CD4-positive, alpha-beta T cell (primary cell): ENCODE measurements at places on chromosomes 16 and 17.

- DNase-seq: no peak
Observed at GRCh38 chr17:12958786-12959185, 59.0 kb downstream of the ELAC2 start.

- no peak for DNase-seq
Observed at GRCh38 chr16:72934636-72935403, 113.1 kb downstream of the ZFHX3 start.

DNA sequence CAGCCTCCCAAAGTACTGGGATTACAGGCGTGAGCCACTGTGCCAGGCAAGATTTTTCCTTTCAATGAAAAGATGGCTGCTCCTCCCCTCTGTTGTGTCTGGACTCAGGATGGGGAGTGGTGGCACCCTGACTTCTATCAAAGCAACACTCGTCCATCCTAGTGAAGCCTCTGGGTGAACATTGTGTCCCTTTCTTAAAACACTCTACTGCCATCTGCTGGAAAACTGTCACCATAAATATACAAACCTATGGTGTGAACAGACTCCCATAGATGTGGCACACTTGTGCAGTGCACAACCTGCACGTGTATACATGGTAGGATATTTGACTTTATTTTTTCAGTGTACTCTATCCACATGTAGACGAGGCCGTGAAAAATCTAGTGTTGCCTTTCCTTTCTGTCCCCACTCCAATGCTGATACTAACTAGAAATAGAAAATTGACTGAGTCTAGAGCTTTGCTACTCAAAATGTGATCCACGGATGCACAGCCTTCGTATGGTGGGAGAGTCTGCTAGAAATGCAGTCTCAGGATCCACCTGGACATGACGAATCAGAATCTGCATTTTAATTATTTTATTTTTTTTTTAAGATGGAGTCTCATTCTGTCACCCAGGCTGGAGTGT is 55.9 kb upstream of the PLCG2 start:
- no peak for DNase-seq

DNA sequence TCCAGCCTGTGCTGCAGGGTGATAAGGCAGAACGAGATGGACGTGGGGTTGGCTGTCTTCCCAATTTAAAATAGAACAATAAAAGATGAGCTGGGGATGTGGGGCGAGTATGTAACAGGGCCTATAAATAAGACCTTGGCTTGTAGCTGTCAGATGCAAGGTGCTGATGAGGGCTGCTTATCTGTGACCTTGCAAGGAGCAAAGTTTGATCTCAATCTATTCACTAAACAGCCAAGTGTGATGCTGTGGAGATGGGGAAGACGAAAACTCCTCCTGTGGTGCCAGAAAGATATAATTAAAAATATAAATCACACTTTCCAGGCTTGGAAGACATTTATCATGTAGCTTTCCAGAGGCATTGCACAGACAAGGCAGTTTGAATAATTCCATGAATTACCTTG is 26.7 kb upstream of the TEX2 start:
- DNase-seq: no peak

- no peak for DNase-seq
Observed at GRCh38 chr17:4537451-4538235, 17.5 kb downstream of the MYBBP1A start.

- DNase-seq: no peak
Observed at GRCh38 chr17:261635-262034, 80.2 kb upstream of the DOC2B start.

DNA sequence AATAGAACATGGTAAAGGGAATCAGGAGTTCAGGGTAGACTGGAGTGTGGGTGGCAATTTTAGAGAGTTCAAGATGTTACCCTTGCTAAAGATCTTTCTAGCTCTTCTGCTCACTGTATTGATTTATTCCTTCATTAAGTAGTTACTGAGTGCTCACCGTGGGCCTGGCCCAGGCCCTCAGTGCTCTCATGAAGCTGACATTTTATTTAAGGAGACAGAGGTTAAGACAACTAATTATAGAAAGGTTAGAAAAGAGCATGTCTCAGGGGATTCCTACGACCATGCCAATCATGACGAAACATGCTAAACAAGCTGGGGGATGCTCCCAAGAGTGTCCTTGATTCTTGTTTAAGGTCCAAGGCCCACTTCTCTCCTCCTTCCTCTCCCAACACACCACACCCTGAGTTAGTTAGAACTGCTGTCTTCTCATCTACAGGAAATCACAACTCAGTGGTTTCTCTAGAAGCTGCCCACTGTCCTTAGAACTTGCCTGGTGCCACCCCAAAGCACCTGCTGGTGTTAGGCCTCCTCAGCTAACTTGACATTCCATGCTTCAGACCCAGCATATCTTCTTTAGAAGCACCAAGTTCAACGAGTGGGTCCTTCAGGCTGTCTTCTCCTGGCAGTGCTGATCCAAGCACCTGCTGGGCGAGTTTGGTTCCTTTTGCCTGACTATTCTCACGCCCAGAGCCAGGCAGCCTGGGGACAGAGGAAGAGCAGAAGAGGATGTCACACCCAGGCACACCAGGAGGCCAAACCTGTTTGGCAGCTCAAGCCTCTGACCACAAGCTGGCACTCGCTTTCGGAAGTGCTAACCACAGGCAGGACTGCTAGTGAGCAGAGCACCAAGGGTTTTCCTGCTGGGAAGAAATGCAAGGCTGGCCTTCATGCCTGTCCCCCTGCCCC is 79.0 kb downstream of the GAS7 start:
- no peak for DNase-seq

- DNase-seq: no peak
Observed at GRCh38 chr17:66123163-66123562, 68.8 kb downstream of the CEP112 start.

DNA sequence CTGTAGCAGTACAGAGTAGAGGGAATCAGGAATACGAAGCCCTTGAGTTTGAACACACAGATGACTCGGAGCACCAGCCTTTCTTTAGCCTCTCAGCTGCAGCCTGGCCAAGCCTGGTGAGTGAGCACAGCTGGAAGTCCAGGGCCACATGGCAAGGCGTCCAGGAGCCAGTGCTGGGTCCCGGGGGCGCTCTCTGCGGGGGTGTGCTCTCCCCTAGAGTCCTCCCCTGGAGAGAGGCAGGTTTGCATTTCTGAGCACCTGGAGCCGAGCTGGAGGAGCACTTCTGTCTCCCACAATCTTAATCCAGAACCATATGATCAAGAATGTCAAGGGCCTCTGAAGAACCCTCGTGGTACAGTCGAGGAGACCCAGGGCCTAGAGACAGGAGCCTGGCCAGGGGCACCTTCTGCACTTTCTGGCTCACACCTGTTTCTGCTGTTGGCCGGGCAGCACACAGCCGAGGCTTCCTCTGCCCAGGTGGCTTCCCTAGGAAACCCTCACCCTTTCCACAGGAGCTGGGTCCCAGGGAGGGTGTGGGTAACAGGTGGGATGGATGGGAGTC is 78.3 kb downstream of the PLD6 start:
- DNase-seq: no peak
